Activated naive CD4-positive, alpha-beta T cell treated with anti-CD3 and anti-CD28 coated beads for 36 hours (primary cell): ENCODE measurements at places on chromosomes 13 and 19. TPM values are rescaled to one million over a fixed set of nuclear protein-coding genes. Genes with fewer than 3 reads are reported as not detected.

DNA sequence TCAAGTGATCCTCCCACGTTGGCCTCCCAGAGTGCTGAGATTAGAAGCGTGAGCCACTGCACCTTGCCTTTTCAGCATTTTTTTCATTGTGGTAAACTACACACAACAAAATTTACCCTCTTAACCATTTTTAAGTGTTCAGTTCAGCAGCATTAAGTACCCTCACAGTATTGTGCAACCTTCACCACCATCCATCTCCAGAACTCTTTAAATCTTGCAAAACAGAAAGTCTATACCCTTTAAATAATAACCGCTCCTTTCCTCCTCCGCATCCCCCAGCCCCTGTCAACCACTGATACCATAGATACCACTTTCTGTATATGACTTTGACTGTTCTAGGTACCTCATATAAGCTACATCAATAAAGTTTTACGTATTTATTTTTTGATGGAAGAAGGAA, 20.8 kb upstream of the CASP14 start:
- DNase-seq: no peak

DNA sequence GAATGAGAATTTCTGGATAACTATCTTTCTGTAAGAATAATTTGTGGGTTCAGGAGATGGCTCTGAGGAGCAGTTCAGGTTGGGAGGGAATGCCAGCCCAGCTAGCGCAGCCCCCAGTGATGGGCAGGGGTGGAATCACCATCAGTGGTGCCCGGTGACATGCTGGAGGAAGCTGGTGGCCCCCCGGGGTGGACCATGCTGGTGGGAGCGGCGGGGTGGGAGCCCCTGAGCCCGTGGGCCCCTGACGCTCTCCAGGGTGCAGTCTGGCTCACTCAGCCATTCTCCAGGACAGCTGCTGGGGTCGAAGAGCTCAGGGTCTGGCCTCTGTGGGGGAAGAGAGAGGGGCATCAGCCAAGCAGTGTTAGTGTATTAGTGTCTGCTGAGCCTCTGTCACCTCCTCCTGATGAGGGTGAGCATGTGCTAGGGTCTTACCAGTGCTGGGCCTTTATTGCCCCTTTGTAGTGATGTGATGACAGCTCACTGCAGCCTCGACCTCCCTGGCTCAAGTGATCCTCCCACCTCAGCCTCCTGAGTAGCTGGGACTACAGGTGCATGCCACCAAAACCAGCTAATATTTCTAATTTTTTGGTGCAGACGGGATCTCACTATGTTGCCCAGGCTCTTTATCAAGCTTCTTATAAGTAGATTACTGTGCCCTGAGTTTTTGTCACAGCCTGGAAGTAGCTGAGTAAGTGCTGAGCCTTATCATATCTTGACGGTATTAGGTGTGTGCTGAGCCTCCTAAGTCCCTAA, 10.4 kb downstream of the HIPK4 start:
- DNase-seq: no peak

- no peak for DNase-seq
Observed at GRCh38 chr19:2351591-2351990, 8.5 kb upstream of the TMPRSS9 start.

DNA sequence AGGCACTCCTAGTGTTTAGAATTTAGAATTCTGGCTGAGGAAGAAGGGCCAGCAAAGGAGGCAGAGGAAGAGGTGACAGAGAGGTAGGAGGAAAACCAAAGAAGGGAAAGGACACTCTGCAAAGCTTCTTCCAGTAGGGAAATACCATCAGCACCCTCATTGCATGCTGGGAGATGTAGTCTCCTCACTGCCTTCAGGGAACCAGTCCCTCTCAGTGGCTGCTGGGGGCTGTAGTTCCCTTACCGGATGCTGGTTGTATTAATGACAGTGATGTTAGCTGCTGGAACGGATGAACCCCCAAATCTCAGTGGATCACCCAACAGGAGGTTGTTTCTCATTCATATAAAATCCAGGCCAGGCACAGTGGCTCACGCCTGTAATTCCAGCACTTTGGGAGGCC, 10.1 kb downstream of the GRIN2D start:
- peak; percentile 72 for DNase-seq

DNA sequence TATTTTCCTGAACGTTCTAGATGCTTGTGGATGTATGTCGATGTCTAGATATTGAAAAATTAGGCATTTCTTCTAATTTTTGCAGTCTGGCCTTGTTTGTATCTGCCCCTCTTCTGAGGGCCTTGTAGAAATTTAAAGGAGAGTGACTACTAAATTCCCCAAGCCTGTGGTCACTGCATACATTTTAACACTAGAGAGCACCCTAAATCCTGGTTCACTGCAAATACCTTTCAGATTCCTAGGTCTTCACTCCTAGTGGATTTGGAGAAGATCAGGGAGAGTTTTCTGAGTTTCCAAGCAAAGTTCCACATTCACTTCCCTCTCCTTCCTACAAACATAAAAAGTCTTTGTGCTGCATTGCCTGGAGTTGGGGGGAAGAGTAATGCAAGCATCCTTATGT, 1272.5 kb downstream of the OLFM4 start:
- DNase-seq: no peak

- DNase-seq: no peak
Observed at GRCh38 chr13:46392967-46393366, 5.9 kb upstream of the RUBCNL start.

GRCh38 chr13:47049276-47049989, 152.6 kb upstream of the HTR2A start:
- no peak for DNase-seq

- no peak for DNase-seq
Observed at GRCh38 chr13:111392486-111392885, 72.0 kb downstream of the TEX29 start.

- DNase-seq: no peak
Observed at GRCh38 chr13:32527151-32527550, 11.4 kb downstream of the N4BP2L2 start.

- no peak for DNase-seq
Observed at GRCh38 chr13:110361365-110361911, 54.4 kb downstream of the COL4A2 start.

DNA sequence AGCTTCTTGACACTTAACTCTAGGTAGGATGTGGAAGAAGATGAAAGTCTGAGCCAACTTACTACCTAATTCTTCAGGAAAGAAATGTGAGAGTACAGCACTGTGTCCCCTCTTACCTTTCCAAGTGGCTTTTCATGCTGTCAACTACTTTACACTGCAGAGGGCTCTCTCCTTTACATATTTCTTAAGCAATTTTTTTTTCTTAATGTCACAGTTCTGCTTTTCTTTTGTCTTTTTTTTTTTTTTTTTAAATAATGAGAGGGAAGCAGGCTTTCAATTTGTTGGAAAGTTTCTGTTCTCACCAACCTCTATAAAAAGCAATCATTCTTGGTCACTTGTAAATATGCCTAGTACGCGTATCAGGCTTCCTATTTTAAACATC, 212.7 kb upstream of the MIR17HG start:
- DNase-seq: no peak

DNA sequence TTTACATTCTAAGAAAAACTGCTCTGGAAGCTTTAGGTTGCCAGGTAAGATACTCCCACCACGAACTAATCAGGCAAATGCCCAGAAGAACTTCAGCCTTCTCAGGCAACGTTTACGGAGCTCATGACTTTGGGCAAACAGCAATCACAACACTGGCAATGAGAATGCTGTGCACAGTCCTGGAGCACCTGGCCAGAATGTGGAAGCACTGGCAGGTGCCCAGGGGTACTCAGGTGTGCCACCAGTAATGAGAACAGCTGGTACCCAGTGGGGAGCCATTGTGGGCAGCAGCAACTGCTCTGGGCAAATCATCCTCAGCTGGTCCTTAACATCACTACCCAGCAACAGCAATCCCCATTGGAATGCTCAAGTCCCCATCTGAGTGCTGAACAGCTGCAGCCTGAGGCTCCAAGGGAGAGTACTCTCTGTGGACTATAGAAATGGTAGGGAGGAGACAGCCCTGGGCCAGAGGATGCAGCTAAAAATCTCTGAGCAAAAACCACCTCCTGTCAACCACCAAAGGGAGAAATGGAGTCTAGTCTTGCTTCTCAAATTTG, 210.0 kb downstream of the FOXO1 start:
- DNase-seq: no peak

GRCh38 chr19:18013210-18014111, 5.5 kb downstream of the ARRDC2 start:
- DNase-seq: peak; percentile 30

LHB gene
- not detected for total RNA-seq

MPV17L2 gene
- 6.3 TPM for total RNA-seq

SLC17A7 gene
- total RNA-seq: 0.12 TPM

DNAAF3 gene
- not detected for total RNA-seq

FAM124A gene
- not detected for total RNA-seq

PIK3R2 gene
- 16.1 TPM for total RNA-seq

COL4A1 gene
- 0.07 TPM for total RNA-seq

GGN gene
- total RNA-seq: 0.26 TPM
